Esophagus muscularis mucosa (tissue), 4 donors: ENCODE measurements at places on chromosomes 16 and 17. TPM values are rescaled to one million over a fixed set of nuclear protein-coding genes. Genes with fewer than 3 reads are reported as not detected.

The DNAAF8 gene
- total RNA-seq, result 1.7 TPM

The AOC2 gene
- 2.0 TPM for total RNA-seq

The TBC1D3H gene
- not detected for total RNA-seq

The CA7 gene
- total RNA-seq, result not detected

The CSH1 gene
- total RNA-seq, result not detected

The TPSD1 gene
- 1.7 TPM for total RNA-seq

The DLX4 gene
- not detected for total RNA-seq

The ENO3 gene
- total RNA-seq, result 1.2 TPM

The ABCC12 gene
- not detected for total RNA-seq

The SLC6A2 gene
- total RNA-seq, result 1.7 TPM

The PER1 gene
- total RNA-seq, result 127 TPM

The GPRC5C gene
- 14.8 TPM for total RNA-seq

The SEZ6L2 gene
- total RNA-seq, result 1.2 TPM

The WSB1 gene
- 123 TPM for total RNA-seq

The CDRT15 gene
- not detected for total RNA-seq

GRCh38 chr16:3038896-3039295 is 2.2 kb upstream of the BICDL2 start:
- DNase-seq, result no peak

DNA sequence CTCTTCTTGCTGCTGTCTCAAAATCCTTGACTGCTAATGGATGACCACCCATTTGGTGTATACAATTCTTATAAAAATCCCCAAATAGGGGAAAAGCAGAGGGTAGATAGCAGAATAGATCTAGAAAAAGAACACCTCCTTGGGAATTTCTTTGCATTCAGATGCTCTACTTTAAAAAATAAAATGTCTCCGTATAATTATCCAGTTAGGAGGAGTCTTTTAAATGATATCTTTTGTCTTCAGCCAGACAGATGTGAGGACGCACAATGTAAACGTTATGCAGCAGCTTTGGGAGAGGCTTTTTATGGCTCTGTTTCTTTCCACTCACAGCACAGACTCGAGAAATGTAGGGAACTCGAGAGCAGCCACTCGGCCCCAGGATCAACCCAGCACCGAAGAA is 300.2 kb downstream of the IRF8 start:
- no peak for DNase-seq

DNA sequence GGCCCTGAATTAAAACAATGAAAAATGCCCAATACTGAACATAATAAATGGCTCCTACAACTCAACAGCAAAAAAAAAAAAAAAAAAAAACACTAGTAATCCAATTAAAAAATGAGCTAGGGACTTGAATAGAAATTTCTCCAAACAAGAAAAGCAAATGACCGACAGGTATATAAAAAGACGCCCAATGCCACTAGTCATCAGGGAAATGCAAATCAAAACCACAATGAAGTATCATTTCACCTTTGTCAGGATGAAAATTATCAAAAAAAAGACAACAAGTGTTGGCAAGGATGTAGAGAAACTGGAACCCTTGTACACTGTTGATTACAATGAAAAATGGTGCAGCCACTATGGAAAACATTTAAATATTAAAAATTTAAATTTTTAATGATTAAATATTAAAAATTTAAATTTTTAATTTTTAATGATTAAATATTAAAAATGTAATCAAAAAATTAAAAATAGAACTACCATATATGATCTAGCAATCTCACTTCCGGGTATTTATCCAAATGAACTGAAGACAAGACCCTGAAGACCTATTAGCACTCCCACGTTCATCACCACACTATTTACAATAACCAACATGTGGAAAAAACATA is 28.1 kb downstream of the BBS2 start:
- DNase-seq, result no peak

- DNase-seq, result no peak
These were observed 7.1 kb downstream of the CHD9NB start for GRCh38 chr16:53045341-53046220.

- no peak for DNase-seq
These were observed 123.7 kb downstream of the STX8 start for GRCh38 chr17:9451934-9452333.

- no peak for DNase-seq
These were observed 9.7 kb upstream of the BAIAP2 start for GRCh38 chr17:81025065-81025740.

DNA sequence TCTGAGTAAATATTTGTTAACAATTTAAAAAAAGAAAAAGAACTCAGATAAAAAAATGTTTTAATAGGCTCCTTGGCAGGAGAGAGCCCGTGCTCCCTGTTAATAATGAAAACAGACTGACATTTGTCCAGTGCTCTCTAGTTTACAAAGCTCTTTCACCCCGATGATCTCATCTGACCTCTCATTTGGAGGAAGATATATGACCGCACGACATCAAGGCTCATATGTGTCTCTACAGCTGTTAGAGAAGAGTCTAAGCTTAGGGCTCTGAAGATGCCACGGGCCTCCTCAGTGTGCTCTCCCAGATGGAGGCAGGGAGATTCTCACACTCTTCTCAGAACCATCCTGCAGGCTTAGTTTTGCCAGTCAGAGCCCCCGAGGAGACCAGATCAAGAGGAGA is 280.8 kb upstream of the IRX5 start:
- no peak for DNase-seq

DNA sequence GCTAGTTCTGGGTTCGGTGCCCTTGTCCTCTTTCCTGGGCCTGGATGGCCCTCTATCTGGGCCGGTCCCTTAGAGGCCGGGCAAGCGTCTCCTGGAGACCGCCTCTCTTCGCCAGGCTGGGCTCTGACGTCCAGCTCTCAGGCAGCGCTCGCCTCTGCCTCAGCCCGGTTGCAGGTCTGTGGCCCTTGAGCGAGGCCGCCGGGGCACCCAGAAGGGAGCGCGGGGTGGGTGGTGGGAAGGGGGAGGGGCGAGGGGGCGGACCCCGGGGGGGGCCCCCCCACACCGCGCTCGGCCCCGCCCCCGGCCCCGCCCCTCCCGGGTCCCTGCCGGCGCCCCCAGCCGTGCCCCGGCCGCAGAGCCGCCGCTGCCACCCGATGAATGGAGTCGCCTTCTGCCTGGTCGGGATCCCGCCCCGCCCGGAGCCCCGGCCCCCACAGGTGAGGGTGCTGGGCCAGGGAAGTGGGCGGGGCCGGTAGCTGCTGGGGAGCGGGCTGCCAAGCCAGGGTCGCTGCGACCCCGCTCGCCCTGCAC is at the start of gene ARHGAP23:
ARHGAP23 (plus strand) TSS at position 353 of the 531 bp plus-strand sequence; CDS start at position 375, 22 bp downstream.
- no peak for DNase-seq

GRCh38 chr17:31554930-31555329 is 163.5 kb downstream of the RAB11FIP4 start:
- DNase-seq, result no peak

DNA sequence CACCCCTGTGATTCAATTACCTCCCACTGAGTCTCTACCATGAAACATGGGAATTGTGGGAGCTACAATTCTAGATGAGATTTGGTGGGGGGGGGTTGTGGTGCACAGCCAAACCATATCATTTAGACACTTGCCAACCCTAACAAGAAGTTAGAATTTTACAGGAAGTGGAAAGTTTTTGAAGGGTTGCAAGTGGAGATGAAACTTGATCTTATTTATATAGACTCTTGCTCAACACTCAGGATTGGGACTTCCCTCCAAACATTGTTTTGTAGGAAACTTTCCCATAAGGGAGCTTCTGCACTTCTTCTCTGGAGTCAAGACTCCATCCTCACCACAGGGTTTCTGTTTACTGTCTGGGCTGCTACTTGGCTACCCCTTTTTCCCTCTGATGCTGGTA is 266.7 kb upstream of the CDH11 start:
- DNase-seq, result no peak

DNA sequence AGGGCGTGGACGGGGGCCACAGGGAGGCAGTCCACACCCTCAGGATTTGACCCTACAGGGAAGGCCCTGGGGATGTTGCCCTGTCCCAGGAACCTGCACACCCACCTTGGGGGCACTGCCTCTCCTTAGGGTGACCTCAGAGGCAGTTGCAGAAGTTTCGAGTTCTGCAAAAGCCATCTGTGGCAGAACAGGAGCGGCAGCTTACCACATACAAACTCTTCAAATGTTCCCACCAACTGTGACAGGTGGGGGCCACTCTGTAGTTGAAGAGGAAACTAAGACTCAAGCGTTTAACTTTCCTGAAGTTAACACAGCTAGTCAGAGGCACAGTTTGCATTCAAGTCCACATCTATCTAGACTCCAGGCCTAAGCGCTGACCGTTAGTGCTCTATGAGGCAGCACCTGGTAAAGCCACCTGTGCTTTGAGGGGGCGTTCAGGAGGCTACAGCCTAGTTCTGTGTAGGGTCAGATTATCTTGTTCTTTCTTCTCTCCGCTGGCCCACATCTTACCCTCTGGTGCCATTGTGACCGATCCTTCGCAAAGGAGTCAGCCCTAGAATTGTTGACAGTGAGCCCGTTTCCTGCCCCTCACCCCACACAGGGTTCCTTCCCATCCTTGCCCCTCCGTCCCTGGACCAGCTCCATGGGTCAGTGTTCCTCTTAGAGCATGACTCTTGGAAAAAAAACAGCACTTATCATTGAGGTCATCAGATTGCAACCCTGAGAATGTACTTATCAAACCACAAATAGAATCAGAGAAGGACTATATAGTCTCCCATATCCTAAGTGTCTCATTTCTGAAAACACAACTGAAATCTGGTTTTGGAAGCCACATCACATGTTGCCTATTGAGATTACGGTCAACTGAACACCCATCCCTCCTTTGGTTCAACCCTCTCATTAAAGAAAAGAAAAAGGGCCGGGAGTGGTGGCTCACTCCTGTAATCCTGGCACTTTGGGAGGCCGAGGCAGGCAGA is 45.4 kb downstream of the CDH1 start:
- no peak for DNase-seq

GRCh38 chr17:9200699-9201359 is 179.5 kb downstream of the NTN1 start:
- DNase-seq, result no peak

- DNase-seq, result no peak
These were observed 2.7 kb upstream of the UNC13D start for GRCh38 chr17:75846692-75847613.

DNA sequence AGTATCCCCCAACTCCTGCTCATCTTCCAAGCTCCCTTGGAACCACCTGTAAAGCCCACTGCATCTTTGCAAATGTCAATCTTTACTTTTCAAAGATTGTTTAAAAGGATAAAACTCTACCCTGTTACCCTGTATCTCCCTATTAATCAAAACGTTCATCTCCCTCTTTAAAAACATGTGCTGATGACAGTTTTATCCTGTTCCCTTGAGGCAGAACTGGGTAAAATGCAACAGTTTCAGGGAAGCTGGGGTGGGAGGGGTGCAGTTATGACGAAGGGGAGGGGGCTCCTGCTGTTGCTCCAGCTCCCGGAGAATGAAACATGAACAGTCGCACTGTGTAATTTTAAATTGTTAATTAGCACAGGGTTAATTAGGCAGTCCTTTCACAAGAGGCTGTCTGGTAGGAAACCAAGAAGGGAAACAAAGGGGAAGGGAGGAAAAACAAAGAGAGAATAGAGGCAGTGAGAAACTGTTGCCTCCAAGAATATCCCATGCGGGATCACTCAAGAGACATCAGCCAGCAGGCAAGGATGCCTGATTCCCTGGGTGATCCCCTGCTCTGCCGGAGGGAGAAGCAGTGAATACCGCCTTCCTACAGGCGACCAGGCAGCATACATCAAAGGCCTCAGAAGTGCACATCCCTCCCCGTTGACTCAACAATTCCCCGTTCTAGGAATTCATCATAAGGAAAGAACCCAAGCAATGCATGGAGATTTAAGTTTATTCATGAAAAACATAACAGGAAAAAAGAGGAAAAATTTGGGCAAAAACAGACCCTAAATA is 84.2 kb downstream of the ZFHX3 start:
- DNase-seq, result no peak

DNA sequence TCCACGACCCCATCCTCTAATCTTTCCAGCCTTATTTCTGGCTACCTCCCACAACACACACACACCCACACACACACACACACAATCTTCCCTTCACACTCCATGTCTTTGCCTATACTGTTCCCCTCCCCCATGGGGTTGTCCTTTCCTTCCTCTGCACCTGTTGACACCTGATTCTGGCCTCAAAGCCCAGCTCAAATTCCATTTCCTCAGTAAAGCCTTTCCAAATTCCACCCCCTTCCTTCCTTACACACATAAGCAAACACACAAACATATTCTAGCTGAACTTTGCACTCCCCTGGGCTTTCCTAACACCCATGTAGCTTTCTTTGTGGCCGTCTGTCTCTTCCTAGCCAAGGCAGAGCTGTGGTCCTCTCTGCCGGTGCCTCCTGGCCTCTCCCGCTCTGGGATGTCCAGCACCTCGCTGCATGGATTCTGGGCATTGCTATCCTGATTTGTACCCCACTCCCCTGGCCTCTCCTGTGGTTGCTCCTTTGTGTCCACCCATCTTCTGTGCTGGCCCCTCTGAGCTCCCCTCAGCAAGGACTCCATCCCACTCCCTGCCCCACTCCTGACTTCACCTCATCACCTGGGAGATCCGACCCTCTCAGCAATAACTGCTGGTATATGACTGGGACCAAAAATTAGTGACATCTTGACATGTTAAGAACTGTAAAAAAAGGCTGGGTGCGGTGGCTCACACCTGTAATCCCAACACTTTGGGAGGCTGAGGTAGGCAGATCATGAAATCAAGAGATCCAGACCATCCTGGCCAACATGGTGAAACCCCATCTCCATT is 8.4 kb upstream of the SRCIN1 start:
- DNase-seq, result no peak

DNA sequence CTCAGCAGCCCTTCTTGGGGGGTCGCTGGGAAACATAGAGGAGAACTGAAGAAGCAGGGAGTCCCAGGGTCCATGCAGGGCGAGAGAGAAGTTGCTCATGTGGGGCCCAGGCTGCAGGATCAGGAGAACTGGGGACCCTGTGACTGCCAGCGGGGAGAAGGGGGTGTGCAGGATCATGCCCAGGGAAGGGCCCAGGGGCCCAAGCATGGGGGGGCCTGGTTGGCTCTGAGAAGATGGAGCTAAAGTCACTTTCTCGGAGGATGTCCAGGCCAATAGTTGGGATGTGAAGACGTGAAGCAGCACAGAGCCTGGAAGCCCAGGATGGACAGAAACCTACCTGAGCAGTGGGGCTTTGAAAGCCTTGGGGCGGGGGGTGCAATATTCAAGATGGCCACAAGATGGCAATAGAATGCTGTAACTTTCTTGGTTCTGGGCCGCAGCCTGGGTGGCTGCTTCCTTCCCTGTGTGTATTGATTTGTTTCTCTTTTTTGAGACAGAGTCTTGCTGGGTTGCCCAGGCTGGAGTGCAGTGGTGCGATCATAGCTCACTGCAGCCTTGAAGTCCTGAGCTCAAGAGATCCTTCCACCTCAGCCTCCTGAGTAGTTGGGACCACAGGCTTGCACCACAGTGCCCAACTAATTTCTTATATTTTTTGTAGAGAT is 3.4 kb downstream of the STH start:
- DNase-seq, result no peak

GRCh38 chr17:75589919-75590303 is 2.3 kb downstream of the MYO15B start:
- DNase-seq, result no peak

DNA sequence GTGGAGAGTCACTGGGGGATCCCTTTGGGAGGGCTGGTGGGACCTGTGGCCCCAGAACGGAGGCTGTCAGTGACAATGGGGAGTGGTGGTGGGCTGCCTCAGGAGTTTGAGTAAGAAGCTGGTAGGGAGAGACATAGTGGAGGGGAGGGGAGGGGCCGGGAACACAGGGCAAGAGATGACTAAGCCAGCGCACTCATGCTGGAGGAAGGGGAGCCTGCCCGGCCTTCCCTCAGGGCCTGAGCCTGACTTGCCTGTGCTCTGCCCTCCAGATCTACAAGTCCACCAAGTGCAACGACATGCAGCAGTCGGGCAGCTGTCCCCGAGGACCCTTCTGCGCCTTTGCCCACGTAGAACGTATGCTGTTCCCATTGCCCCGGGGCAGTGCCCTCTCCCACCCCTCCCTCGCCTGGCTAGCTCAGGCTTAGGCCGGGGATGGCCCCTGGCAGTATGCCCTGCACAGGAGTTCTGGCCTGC is 29.3 kb downstream of the UNC13D start:
- no peak for DNase-seq
